Sciatic nerve (tissue), 2 donors: ENCODE measurements at places on chromosomes 5 and 9. TPM values are rescaled to one million over a fixed set of nuclear protein-coding genes. Genes with fewer than 3 reads are reported as not detected.
A peak's percentile ranks its signal among the peaks of the same experiment; 100 is the strongest.

KIF2A gene
- total RNA-seq = 54.4 TPM

ARPC5L gene
- 21.7 TPM for total RNA-seq

COL27A1 gene
- 42.4 TPM for total RNA-seq

DYNC2I2 gene
- 28.4 TPM for total RNA-seq

CANX gene
- 542 TPM for total RNA-seq

RNF38 gene
- total RNA-seq = 59.5 TPM

SLC6A18 gene
- total RNA-seq = not detected

DNA sequence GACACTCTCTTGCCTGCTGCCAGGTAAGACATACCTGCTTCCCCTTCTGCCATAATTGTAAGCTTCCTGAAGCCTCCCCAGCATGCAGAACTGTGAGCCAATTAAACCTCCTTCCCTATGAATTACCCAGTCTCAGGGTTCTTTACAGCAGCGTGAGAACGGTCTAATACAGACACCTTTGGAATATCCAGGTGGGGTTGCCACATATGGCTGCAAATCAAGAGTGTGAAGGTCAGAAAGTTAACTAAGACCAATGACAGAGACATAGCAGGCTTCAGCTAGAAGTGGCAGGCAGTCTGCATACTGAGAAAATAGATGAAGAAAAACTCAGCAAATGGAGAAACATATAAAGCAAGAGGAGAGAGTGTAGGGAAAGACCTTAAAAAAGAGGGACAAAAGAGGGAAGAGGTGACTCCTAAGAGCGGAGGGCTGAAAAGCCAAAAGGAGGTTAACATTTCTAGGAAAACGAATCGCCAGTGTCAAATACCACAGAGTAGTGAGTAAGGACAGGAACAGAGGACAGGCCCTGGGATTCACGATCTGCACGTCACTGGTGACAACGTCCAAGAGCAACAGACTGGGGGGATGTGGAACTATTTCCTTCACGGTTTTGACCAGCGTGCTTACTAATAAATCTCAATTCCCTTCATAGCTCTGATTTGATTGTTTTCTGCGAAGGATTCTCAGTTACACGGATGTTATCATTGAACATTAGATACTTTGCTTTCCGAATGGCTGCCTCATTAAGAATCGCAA is 1.7 kb upstream of the ACO1 start:
- no peak for DNase-seq

GRCh38 chr9:119365291-119366027 is 3.8 kb downstream of the BRINP1 start:
- no peak for DNase-seq

GRCh38 chr5:177474002-177474476 is 605 bp upstream of the DBN1 start:
- no peak for DNase-seq

DNA sequence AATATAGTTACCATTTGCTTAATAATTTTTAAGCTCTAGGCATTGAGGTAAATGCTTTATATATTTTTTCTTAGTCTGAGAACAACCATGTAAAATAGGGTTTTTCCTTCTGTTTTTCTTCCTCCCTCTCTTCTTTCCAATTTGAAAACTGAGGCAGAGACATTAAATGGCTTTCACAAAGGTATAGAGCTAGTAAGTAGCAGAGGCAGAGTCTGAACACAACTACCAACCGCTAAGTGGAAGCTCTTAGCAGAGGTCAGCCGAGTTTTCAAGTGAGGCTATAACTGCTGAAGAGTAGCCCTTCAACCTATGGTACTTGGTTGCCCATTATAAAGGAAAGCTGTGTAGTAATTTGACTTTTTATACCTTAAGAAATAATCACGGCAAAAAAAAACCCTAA is 187.1 kb downstream of the MEF2C start:
- no peak for DNase-seq

- peak; percentile 84 for DNase-seq
These were observed 31.7 kb downstream of the GSN start for GRCh38 chr9:121299467-121300282.

- DNase-seq = no peak
These were observed 7.9 kb downstream of the MTRR start for GRCh38 chr5:7876867-7877266.

GRCh38 chr5:79699763-79700400 is 10.2 kb downstream of the CMYA5 start:
- no peak for DNase-seq

DNA sequence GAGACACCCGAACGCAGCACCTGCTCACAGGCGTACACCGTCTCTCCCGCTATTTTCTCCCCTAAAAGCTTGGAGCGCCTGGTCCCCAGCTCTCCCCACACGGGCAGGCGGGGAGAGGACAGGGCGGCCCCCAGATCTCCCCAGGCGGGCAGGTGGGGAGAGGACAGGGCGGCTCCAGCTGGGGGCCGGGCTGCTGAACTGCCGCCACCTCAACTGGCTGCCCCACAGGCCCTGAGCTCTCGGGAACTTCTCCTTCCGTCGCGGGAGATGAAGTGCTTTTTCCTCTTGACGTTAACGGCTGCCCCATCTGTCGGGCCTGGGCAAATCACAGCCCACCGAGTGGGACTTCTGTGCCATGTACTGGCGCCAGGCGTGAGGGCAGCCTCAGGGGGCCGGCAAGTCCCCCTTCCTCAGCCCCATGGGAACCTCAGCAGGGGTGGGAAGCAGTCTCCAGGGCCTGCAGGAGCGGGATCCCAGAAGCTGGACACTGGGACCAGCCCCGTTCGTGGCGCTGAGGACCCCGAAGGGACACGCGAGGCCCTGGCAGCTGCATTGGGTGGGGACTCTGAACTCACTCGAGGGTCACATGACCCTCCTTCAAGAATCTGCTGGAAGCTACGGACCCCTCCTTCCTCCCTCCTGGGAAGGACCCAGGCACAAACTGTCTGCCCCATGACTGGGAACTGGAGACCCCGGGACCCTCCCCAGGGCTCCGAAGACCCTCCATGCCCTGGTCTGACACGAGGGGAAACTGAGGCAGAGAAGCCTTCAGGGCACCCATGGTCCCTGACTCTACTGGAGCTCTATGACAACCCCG is 5.7 kb upstream of the EGFL7 start:
- no peak for DNase-seq

DNA sequence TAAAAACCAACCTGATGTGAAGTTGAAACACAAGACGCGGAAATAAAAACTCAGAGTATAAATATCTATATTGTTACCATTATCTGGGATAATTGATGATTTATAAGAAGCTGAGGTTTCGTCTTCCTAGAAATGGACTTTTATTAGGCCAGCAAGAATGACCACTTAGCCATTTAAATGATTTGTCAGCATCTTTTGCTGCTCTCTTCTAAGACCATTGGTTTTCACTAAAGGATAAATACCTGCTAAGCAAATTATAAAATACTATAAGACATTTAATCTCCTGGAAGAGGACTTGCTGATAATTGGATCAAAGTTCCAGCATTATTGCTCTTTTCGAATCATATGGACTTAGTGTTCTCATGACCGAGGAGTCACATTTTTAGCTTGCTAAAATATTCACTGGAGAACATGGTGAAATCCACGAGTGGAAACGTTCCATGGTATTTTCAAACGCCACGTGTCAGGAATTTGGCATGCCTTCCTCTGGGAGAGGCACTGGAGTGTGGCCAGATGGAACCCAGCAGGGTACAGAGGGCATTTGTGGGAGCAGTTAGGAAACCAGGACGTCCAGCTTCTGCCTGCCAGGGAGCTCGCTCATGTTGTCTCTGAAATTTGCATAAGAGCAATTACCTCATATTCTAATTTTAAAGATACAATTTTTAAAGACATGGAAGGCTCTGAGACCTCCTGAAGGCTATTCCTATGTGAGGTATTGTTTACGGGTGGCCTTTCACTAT is 43.1 kb downstream of the TNFAIP8 start:
- DNase-seq = no peak

DNA sequence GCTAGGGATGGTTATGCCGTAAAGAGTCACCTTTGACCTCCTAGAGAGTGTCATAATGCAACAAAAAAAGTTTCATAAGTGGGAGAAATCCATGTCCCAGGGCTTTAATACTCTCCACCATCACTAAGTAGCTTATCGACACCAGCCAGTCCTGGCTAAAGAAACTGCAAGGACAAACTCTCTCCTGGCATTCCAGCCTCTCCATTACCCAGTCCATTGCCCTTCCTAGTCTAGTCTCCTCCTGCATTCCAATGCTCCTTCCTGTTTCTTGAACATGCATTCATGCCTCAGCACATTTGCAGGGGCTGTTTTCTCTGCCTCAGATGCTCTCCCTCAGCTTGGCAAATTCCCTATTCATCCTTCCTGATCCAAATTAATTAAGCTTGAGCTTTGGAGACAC is 364.1 kb downstream of the BRINP1 start:
- no peak for DNase-seq
